ENCODE measurements at places on chromosomes 16 and 17.
A peak's percentile ranks its signal among the peaks of the same experiment; 100 is the strongest.

DNA sequence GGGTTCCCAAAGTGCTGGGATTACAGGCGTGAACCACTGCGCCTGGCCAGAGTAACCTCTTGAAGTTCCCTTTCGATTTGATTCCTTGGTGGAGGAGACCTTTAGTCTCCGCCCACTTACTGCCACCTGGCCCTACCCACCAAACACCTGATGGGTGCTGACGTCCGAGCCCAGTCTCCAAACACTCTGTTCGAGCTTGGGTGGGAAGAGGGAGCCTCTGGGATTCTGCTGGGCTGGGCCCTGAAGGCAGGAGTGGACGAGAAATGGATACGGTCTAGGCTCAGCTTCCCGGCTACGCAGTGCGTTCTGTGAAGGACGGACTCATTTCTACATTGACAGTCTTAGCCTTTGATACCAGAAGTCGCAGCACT, 870 bp upstream of the ITGA3 start:
- no peak for DNase-seq

DNA sequence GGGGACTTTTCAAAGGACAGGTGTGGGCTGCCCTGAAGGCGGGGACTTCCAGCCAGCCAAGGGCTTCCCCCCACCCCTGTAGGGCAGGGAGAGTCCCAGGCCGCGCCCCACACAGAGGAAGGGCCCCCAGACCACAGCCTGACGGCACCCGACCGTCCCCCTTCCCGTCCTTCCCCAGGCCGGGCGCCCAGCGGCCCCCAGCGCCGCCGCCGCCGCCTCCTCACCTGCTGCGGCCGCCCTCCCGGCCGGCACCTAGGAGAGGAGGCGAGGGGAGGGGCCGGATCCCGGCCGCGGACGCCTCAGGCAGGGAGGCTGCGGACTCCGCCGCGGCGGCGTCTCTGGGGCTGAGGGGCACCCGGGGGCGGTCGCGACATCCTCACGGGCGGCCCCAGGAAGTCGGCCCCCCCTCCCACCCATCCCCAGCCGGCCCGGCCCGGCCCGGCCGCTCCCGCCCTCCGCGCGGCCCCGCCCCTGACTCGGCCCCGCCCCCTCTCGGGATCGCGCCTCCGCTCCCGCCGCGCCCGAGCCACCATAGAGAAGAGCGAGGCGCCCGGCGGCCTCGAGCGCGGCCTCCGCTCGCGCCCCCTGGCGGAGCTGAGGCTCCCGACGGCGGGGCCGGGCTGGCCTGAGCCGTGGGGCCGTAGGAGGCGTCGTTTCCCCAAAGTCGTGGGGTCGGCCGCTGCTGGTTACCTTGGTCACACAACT, 25.5 kb upstream of the RFFL start:
- peak; percentile 83 for DNase-seq

DNA sequence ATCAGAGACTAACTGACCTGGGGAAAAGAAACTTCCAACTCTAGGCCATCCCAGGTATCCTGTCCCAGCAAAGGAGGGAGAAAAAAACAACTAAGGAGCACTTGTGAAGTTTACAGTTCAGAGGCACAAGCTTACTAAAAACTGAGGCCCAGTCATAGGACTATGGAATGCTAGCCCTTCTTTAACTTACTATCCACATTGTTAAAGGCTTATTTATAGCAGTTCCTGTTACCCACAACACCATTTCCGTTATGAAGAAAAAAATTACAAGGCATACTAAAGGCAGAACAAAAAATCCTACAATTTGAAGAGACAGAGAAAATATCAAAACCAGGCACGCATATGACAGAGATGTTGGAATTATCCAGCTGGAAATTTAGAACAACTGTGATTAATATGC, 159.1 kb downstream of the CDH11 start:
- no peak for DNase-seq

- DNase-seq: no peak
Measured at GRCh38 chr16:78258375-78259065, 159.1 kb downstream of the WWOX start.

DNA sequence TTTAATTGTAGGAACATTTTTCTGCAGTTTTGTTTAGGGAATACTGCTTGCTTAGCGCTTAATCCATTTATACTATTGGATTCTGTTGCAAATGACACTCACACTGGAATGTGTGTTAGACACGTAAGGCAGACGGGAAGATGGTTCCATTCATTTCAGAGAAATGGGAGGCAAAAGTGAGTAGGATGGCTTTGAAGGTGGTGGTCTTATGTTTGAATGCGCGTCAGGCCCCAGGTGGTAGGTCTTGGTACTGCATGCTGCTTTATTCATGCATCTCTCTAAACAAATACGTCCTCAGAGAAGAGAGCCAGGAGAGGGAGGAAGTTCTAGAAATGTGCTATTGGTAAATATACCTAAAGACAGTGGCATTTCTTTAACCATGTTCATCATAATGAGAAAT, 997.6 kb upstream of the RBFOX1 start:
- no peak for DNase-seq

DNA sequence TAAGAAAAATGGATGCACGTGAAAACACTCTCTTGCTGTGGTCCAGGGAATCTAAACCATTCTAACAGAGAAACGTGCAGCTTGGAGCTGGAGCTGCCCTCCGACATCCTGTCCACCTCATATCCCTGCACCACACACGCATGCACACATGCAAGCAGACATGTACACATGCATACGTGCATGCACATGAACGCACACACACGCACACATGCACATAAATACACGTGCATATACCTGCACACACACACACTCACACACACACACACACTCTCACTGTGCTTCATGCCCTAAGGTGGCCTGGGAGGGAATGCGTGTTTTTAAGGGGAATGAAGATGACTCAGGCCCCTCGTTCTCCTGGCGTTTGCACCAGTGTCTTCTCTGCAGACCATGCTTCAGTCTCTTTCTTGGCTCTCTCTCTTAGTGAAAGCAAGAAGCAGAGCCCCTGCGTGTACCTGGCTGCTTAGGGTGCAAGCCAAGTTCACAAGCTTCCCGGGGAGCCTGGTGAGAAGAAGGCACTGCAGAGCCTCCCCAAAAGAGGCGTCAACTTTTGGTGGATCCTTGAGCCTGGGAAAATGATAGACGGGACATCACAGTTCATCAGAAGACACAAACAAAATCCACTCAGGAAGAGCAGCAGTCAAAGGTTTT, 72.8 kb downstream of the GOSR1 start:
- no peak for DNase-seq

GRCh38 chr16:75196836-75197235, 10.1 kb downstream of the CTRB2 start:
- no peak for DNase-seq

DNA sequence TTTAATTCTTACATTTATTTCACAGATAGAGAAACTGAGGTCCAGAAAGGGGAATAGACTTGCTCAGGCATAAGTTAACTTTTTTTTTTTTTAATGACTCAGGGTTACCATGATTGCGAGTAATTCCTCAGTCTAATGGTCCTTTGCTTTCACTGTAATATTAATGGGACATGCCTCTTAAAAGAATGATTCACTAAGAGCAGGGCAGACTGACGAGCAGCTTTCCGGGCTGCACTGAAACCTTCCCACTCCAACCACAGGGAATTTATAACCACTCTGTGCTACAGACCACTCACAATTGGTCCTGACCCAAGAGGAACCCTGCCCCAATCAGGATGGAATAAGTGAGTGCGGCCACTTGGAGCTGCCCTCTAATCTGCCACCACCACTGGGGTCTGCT, 5.7 kb downstream of the HOXB2 start:
- no peak for DNase-seq

GRCh38 chr17:68981288-68981687, 26.1 kb upstream of the ABCA8 start:
- DNase-seq: no peak

All from effector CD4-positive, alpha-beta T cell (primary cell).